ENCODE measurements at places on chromosomes 3 and 15. TPM values are rescaled to one million over a fixed set of nuclear protein-coding genes. Genes with fewer than 3 reads are reported as not detected.

The ACSBG1 gene
- 1.4 TPM for total RNA-seq

The KBTBD13 gene
- total RNA-seq, result 1.2 TPM

The PTPN23 gene
- total RNA-seq, result 25.9 TPM

The THPO gene
- 0.88 TPM for total RNA-seq

The GRM2 gene
- total RNA-seq, result 0.53 TPM

The CYP1A2 gene
- total RNA-seq, result not detected

The INKA1 gene
- 9.1 TPM for total RNA-seq

The TIMP4 gene
- total RNA-seq, result 2.0 TPM

The SCN11A gene
- total RNA-seq, result 1.5 TPM

The INTS14 gene
- 40.5 TPM for total RNA-seq

The ARRDC4 gene
- total RNA-seq, result 27.7 TPM

The LRRN1 gene
- total RNA-seq, result 8.3 TPM

The DAPK2 gene
- 18.9 TPM for total RNA-seq

The ZNF501 gene
- total RNA-seq, result 9.2 TPM

The COL6A6 gene
- 10.6 TPM for total RNA-seq

The CFAP92 gene
- 0.70 TPM for total RNA-seq

The KCNMB2 gene
- 29.3 TPM for total RNA-seq

The CPLX3 gene
- not detected for total RNA-seq

The SST gene
- total RNA-seq, result 1.1 TPM

The PPM1L gene
- 17.7 TPM for total RNA-seq

The CPEB1 gene
- 3.1 TPM for total RNA-seq

The PSTPIP1 gene
- 14.6 TPM for total RNA-seq

The ZBED2 gene
- total RNA-seq, result not detected

The LINGO1 gene
- total RNA-seq, result 8.5 TPM

The UQCC5 gene
- total RNA-seq, result 12.3 TPM

The TRIM71 gene
- total RNA-seq, result 6.9 TPM

The UBR1 gene
- 43.1 TPM for total RNA-seq

The RFT1 gene
- total RNA-seq, result 14.8 TPM

Measured in metanephros (tissue), 2 donors.